Activated CD4-positive, alpha-beta T cell treated with anti-CD3 and anti-CD28 coated beads for 48 hours (primary cell): ENCODE measurements at places on chromosomes 11 and 22.

DNA sequence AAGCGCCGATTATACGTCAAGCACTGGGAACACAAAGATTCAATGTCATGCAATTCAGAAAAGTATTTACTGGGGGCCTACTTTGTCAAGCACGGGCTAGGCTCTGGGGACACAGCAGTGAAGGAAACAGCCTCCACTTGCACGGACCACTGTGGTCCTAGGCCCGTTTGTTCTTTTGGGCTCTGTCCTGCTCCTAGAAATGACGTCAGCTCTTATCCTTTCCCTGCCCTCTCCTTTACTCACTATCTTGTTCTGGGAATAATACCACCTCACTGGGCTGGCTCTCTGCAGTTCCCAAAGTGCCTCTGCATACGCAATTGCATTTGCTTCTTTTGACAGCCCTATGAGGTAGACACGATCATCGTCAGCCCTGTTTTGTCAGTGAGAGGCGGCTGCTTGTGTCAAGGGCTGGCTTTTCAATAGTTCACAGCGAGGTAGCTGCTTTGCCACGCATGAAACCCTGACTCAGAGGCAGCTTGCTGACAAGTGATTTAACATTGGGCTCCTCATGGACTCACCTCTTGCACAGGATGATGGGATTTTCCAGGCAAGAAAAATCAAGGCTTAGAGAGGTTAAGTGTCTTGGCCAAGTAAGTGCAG, 22.9 kb upstream of the IGSF22 start:
- DNase-seq, result no peak

GRCh38 chr22:47022075-47022473, 259.6 kb downstream of the TBC1D22A start:
- no peak for DNase-seq

- DNase-seq, result no peak
Measured at GRCh38 chr11:34337016-34337415, 20.8 kb downstream of the ABTB2 start.

DNA sequence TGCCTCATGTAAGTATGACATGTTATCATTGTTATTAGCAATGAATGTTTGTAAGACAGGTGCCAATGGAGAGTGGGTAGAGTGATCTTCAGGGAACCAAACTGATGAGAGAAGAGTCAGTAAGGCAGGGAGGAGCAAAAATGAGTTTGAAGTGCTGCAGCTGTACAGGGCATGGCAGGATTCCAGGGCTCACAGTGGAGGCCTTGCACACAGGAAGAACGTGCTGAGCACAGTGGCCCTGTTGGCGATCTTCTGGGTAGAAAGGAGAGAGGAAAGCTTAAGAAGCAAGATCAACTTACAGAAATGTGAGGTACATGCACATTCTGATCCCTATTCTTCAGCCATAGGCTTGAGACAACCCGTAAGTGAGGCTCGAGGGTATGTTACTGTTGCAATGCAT, 219.3 kb upstream of the TMEM45B start:
- no peak for DNase-seq

GRCh38 chr11:44329472-44330230, 19.7 kb upstream of the ALX4 start:
- DNase-seq, result no peak

DNA sequence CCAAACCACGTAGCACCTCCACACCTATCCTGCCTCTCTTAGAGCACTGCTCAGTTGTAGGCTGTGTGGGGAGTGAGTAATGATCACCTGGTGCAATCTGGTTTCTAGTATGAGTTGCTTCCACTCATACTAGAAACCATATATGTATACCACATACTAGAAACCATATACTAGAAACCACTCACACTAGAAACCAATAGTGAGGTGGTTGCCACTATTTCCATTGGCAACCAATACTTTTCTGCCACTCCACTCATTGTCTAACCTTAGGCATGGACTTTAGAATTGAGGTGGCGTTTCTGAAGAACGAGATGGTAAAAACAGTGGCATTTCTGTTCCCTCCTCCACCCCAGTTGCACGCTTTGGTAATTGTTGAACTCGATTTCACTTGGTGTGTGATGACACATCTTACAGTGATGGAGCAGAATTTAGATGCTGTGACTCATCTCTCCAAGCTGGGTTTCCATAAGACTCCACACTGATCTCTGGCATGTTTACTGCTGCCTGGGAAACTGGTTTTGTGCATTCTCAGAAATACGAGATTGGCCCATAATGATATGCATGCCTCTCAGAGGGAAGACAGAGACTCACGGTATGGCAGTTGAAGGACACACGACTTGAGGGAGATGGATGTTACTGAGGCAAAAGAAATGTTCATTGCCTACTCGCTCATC, 82.9 kb downstream of the KIRREL3 start:
- peak; percentile 37 for DNase-seq

DNA sequence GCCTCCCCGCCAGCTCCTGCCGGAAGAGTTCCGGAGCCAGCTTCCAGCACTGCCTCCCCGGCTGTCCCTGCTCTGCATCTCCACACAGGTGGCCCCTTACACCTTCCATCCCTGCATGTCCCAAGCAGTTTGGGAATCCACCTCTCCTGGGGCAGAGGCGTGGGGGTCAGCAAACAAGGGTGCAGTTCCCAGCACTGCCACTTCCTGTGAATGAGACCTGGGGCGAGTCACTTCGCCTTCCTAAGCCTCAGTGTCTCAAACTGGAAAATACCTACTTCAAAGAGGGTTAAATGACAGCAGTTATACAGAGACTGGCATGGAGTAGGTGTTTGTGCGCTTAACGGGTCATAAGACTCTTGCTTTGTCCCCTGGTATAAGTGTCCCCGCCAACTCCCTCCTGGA, 5.2 kb downstream of the CYTH4 start:
- DNase-seq, result no peak

- DNase-seq, result peak; percentile 51
Measured at GRCh38 chr11:76232026-76232665, 25.8 kb upstream of the WNT11 start.

GRCh38 chr11:123841174-123841573, 35.0 kb upstream of the OR6M1 start:
- DNase-seq, result no peak

DNA sequence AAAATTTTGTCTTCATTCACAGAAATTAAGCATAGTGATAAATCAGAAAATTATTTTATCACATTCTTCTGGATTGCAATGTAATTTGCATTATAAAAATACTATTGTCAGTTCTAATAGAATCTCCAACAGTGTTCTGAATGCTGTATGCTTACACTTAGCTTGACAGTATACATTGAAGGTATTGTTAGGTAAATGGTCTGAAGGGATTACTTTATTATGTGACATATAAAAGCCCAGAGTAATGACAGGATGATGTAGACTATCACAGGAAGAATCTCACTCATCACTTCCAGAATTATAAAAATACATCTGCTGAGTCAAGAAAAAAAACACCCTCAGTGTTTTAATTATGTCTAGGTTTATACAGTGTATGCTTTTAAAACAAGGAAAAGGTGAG, 1532.5 kb upstream of the RAG2 start:
- DNase-seq, result no peak

- DNase-seq, result peak; percentile 10
Measured at GRCh38 chr11:79438631-79439409, 2.0 kb downstream of the TENM4 start.

GRCh38 chr11:34501949-34502348, 11.6 kb downstream of the ELF5 start:
- no peak for DNase-seq

DNA sequence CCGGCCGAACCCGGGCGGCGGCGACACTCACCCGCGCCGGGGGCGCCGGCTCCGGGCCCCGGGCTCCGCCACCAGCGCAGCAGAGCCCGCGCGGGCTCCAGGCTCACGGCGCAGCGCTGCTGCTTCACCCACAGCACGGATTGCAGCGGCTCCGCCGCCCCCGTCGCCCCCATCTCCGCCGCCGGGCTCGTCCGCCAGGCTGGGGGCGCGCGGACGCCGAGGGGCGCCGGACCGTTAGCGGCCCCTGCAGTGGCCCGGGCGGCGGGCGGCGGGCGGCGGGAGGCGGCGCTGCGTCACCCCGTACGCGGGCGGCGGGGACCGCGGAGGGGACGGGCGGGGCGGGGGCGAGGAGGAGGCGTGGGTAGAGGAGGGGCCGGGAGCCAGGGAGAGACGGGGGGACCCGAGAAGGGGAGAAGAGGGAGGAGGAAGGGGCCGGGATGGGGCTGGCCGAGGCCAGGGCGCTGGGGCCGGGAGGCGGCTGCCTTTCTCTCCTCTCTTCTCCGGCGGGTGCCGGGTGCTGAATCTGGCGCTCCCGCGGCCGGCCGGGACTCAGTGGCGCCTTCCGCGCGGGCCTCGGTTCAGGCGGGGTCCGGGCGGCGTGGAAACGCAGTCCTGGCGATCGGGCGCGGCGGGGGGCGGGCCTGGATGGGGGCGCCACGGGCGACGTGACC, at the start of gene CERK:
TSS of gene CERK (minus strand) at position 277 of the 671 bp plus-strand sequence. CDS start at position 173, 104 bp downstream.
- DNase-seq, result peak; percentile 49

- no peak for DNase-seq
Measured at GRCh38 chr22:27724157-27724556, 77.4 kb downstream of the MN1 start.

- no peak for DNase-seq
Measured at GRCh38 chr11:46983598-46983997, 47.0 kb downstream of the CSTPP1 start.

DNA sequence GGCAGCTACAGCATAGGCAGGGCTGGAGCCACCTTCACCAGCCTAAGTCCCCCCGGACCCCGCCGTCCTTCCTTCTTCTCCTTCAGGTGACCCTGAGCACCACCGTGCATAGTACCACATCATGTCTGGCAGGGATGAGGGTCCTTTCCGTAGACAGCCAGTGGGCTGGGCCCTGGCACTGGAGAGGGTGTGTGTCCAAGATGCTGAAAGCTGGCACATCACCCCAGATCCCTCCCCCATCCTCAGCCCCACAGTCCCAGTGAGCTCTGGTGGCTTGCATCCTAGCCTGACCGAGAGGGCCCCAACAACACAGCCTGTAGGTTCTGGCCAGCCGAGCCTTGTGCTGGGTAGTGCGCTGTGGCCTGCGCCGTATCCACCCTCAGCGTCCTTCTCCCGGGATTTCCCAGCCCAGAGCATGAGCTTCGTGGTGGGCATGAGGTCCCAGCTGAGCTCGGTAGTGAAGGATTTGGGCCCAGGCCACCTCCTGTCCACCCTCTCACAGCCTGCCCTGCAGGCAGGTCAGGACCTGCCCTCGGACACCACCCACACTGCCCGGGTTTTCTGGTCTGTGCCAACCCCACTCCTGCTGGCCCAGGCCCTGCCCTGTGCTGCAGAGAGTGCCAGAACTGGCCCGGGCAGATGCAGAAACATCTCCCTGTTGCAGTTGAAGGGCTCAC, 1124.3 kb downstream of the BRD1 start:
- DNase-seq, result no peak

DNA sequence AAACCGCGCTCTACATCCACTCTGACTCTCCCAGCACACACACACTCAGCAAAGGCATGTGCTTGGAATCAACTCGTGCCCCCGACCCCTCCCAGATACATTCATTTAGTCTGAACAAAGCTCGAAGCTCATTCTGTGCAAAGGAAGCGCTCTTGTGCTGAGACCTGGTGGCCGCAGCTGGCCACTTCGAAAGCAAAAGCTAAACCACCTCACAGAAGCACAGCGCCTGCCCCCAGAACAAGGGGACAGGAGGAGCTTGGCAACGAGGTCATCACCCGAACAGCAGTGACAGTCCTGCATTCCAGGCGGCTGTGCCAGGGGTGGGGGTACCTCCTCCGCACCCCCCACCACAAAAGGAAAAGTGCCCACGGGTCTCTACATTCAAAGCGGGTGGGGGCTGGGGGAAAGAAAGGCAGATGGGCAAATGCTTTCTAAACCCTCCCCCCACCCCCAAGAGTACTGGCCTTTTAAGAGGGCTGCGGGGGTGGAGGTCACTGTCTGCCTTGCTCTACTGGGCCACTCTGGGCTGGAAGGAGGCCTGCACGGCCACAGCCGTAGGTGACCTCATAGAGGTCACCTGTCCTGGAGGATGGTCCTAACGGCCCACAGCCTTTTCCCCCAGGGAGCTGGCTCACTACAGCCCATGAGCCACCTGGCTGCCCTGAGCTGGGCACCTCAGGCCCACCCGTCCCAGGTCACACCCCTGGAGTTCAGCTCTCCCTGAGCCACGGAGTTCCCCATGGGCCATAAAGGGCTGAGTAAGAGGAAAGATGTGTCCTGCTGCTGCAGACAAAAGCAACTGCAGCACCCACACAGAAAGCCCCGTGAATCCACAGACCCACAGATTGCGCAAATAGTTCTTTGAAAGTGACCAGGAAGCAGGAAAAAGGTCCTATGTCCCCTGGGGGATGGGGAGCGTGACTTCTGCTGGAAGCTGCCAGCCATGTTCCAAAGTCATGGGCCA, 21.3 kb downstream of the CBX7 start:
- DNase-seq, result no peak

DNA sequence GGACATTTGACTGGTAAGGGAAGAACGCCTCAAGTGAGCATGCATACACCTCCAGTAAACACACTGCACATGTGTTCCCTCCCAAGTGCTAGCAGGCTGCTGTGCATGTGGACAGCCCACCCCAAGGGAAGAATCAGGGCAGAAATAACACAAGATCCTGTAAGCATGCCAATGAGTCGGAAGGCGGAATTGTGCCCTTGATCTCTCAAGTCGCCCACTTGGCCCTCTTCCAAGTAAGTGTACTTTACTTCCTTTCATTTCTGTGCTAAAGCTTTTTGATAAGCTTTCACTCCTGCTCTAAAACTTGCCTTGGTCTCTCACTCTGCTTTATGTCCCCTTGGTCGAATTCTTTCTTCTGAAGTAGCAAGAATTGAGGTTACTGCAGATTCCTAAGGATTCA, 139.6 kb downstream of the TRPC6 start:
- no peak for DNase-seq

DNA sequence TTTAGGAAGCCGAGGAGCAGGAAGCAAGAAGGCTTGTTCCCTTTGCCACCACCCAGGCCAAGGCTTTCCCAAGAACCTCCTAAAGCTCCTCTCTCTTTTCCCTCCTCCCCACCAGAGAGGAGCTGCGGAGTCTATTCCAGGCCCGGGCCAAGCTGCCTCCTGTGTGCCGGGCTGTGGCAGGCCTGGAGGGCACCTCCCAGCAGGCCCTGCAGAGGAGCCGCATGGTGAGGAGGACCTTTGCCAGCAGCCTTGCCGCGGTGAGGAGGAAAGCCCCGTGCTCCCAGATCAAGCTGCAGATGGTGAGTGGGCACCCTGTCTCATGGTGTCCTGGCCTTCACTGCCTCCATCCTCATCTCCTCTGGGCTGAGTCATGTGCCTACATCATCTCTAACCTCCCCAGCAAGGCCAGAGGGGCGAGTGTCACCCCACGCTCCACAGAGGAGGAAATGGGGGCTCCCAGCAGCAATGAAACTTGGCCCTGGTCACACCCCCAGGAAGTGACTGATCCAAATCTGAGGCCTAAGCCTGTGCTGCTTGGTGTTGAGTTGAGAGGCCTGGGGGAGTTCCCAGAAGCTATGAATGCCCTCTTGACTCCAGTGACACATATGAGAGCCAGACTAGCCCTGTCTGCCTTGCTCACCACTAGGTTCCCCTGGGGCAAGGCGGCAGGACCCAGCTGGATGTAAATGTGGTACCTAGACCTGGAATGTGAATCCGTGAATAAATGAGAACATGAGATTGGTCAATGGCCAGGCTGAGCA, 104.2 kb downstream of the MYO18B start:
- peak; percentile 24 for DNase-seq

DNA sequence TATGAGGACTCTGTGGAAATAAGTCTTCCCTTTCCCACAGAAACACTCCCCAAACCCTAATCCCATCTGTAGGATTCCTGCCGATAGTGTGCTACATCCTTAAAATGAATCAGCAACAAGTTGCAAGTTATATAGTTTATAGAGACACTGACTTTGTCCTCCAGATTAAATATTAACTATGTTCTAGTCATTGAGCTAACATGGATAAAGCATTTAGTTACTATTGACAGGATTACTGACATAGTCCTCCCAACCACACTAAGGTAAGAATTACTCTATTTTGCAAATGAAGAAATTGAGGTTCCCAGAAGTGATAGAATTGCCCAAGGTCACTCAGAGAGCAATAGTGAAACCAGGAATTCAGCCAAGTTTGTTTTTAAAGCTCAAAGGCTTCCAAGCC, 1.9 kb downstream of the OR52M1 start:
- DNase-seq, result no peak
